ENCODE measurements at places on chromosomes 6 and 20. TPM values are rescaled to one million over a fixed set of nuclear protein-coding genes. Genes with fewer than 3 reads are reported as not detected.

DNA sequence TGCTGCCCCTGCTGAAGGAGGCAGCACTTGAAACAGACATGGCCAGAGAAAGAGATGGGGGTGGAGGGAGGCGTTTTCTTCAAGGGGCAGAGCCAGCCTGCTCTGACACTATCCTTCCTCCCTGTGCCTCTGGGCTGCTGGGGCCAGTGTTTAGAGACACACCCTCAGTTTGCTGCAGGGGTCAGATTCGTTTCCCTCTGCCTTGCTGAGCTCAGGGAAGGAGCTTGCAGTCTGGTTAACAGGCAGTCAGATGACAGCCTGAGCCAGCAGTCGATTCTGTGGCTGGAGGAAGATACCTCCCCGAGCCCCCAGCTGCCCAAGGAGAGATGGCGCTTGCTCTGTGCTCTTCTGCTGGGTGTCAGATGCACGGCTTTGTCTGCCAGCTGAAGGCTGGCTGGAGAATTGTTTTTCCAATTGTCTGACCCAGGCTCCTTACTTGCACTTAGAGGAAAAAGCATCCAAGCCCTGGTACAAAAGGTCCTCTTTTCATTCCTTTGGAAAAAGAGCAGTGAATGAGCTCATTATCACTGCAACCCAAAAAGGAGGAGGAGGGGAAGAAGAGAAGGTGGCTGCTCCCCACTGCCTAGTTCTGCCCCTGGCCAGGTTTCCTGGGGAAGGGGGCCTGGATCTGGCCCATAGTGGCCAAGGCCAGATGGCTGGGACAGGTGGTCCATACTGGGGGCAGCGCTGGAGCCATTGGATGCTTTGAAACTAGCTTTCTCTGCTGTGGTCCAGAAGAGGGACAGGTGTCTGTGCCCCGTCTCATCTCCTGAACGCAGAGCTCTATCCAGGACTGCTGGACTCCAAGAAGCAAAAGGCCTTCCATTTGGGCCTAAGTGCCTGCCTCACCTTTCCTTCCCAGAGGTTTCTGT is 88.2 kb downstream of the TCP11 start:
- no peak for DNase-seq

DNA sequence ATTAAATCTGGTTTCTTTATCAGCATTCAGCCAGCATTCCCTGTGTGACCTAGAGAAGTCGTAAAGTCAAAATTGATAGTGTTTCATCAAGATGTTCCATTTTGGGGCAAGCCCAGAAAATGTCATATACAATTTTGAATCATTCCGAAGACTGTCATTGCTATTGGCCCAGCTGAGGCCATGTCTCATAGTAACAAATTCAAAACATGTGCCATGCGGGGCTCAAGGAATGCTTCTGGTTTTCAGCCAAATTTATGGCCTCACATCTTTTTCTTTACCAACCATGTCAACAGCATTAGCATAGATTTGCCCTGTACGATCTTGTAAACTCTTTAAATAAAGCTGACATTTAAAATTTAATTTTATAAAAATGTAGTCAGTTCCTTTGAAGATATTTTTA is 314.7 kb downstream of the PAX1 start:
- no peak for DNase-seq

GRCh38 chr6:168095171-168095691 is 16.2 kb upstream of the FRMD1 start:
- no peak for DNase-seq

The GHRH gene
- total RNA-seq = not detected

The C6orf89 gene
- 29.0 TPM for total RNA-seq

All from neural crest cell (in vitro differentiated cells).